ENCODE measurements at places on chromosomes 4 and X. TPM values are rescaled to one million over a fixed set of nuclear protein-coding genes. Genes with fewer than 3 reads are reported as not detected.

The NLGN4X gene
- total RNA-seq, result 0.02 TPM

The RTL5 gene
- 2.1 TPM for total RNA-seq

The BST1 gene
- total RNA-seq, result 17.1 TPM

The ZNF280C gene
- 2.8 TPM for total RNA-seq

The USP9X gene
- total RNA-seq, result 29.5 TPM

The RBM47 gene
- total RNA-seq, result 24.1 TPM
